Epithelial cell of proximal tubule (primary cell): ENCODE measurements at places on chromosomes 12 and 14. TPM values are rescaled to one million over a fixed set of nuclear protein-coding genes. Genes with fewer than 3 reads are reported as not detected.

GRCh38 chr12:12598864-12599263 lies 12.8 kb upstream of the CREBL2 start:
- DNase-seq = no peak

DNA sequence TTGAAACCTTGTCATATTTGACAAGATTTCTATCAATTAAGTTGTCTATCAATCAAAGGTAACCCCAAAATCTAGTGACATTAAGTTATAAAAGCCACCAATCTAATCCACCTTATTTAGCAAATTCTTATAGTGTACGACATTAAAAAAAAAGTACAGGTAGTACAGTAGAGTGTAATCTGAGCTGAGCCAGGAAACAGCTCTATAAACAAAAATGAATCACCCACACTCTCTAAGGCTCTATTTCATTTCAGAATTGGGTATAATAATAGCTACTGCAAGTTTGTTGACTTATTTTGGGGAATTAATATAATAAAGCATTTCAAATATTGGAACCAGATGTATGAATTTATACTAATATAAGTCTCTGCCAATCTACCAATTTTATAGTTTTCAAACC lies 342.4 kb upstream of the FLRT2 start:
- DNase-seq = no peak

The LRTM2 gene
- total RNA-seq = not detected in 2 replicates

DNA sequence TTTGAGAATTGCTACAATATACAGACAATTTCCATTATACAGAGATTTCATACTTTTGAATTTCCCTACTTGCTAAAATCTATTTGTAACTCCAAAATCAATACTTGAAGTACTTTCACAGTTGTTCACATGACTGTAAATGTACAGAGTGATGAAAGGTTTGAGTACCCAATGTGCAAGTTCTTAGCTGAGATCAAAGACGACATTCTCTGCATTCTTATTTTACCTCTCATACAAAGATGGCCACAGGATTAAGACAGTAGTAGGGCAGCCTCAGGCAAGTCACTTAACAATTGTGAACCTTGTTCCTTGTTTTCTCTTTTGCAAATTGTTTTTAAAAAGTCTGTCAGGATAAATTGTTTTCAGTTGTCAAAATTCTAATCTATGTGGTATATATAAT lies 255.9 kb upstream of the KITLG start:
- DNase-seq = no peak

DNA sequence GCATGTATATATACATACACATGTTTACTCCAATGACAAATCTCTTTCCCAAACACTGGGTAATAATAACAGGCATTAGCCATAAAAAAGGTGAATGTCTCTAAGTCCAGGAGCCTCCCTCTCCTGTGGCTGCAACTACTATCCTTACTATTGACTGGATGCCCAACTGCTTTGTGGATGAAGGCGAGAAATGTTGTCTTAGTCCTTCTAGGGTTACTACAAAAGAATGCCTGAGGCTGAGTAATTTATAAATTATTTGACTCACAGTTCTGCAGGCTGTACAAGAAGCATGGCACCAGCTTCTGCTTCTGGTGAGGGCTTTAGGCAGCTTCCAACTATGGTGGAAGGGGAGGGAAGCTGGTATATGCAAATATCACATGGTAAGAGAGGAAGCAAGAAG lies 366.0 kb upstream of the DDHD1 start:
- DNase-seq = no peak

The CCDC91 gene
- 11.4 and 11.8 TPM in 2 replicates for total RNA-seq

The SLC5A8 gene
- not detected in 2 replicates for total RNA-seq

GRCh38 chr14:21199611-21200560 lies 44.0 kb upstream of the OR5AU1 start:
- DNase-seq = no peak

DNA sequence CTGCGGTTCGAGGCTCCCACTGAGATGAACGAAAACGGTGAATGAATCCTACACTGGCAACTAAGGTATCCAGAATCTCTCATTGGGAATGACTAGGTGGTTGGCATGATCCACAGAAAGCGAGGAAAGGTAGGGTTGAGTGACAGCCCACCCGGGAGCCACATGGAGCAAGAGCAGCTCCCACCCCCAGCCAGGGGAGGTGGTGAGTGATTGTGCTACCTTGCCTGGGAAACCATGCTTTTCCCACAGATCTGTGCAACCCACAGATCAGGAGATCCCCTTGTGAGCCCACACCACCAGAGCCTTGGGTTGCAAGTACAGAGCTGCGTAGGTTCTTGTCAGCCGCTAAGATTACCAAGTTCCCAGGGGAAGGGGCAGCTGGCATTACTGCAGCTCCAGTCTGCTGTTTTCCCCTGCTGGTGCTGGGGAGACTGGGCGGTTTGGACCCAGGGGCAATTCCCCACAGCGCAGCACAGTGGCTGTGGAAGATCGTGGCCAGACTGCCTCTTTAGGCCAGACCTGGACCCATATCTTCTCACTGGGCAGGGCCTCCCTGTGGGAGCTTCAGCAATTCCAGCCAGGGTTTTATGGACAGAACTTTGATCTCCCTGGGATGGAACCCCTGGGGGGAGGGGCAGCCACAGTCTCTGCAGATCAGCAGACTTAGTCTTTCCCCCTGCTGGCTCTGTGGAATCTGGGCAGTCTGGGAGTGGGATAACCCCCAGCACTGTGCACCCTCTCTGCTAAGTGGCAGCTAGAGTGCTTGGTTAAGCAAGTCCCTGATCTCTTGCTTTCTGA lies 44.6 kb upstream of the PPP4R3A start:
- no peak for DNase-seq

GRCh38 chr14:67602995-67603545 lies 3.0 kb upstream of the PIGH start:
- DNase-seq = no peak

GRCh38 chr12:110940933-110941332 lies 20.6 kb upstream of the MYL2 start:
- no peak for DNase-seq

- DNase-seq = no peak
These were observed 1585.3 kb upstream of the TMEM132C start for GRCh38 chr12:126681676-126682075.

The CCDC175 gene
- not detected in 2 replicates for total RNA-seq

The RILPL1 gene
- 9.5 and 21.2 TPM in 2 replicates for total RNA-seq

- no peak for DNase-seq
These were observed 260.5 kb downstream of the NEDD1 start for GRCh38 chr12:97167598-97167997.

The CEP128 gene
- total RNA-seq = 5.2 and 5.7 TPM in 2 replicates

- DNase-seq = no peak
These were observed 60.5 kb downstream of the DDX51 start for GRCh38 chr12:132083614-132083940.

GRCh38 chr12:442235-442884 lies 17.4 kb upstream of the B4GALNT3 start:
- DNase-seq = no peak

- DNase-seq = no peak
These were observed 543.6 kb downstream of the TMEM121 start for GRCh38 chr14:106069804-106070625.
